CD4-positive, alpha-beta T cell treated with Interleukin-15 for 1 hour (primary cell): ENCODE measurements at places on chromosomes 16 and 17.

GRCh38 chr17:8463099-8463498 is 27.4 kb downstream of the NDEL1 start:
- DNase-seq: no peak

- no peak for DNase-seq
Observed at GRCh38 chr17:43717913-43718312, 40.7 kb downstream of the SOST start.

DNA sequence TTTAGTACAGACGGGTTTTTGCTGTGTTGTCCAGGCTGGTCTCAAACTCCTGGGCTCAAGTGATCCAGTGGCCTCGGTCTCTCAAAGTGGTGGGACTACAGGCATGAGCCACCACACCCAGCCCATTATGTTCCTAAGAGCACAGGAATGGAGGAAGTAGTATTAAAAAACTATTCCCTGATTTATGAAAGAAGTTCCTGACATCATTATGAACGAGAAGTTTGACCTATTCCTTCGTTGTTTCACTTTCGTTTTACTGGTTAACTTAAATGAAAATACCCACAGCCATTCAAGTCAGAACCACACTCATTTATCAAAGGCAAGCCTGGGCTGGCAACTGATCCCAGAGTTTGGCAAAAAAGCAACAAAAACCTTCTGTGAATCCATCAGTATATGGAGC is 13.5 kb upstream of the CBX4 start:
- DNase-seq: no peak

DNA sequence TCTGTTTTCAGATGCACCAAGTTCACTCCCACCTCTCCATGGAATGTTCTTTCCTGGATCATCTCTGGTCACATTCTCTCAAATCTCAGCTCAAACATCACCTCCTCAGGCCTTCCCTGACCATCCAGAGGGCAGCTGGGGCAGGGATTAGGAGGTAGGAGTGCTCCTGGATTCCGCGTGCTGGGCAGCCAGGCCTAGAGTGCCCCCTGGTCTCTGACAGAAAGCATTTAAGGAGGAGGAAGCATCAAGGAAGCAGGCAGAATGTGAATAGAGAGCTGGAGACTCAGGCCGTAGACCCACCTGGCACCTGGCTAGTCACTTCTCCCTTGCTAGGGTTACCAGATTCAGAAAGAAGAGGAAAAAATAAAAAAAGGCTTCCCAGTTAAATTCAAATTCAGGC is 2.5 kb upstream of the CYB561 start:
- DNase-seq: no peak

GRCh38 chr17:71740866-71741265 is 380.0 kb upstream of the SOX9 start:
- no peak for DNase-seq

- no peak for DNase-seq
Observed at GRCh38 chr16:88985521-88985920, 8.5 kb upstream of the CBFA2T3 start.

DNA sequence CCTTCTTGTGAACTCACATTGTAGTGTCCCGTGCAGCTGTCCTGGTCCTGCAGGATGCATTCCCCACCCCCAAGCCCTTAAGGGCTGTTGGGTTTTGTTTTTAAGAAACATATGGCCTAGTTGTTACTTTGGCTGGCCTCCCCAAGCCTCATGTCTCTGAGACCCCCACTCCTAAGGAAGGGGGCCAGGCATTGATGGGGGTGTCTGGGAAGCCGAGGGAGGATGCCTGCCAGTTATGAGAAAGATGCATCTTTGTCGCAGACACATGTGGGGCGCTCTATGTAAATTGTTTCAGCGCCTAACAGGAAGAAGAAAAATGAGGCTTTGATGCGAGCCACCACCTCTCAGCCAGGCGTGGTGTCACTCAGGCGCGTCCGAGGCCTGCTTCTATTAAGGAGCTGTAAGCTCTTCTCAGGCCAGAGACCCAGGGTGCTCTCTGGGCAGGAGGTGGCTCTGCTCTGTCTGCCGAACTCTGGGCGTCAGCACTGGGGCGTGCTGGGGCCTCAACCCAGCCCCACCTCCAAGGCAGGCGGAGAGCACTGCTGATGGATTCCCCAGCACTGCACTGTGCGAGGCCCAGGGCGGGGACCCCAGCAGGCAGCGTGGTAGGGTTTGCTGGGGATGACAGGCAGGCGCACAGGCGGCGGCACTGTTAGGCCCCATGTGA is 70.6 kb downstream of the SREBF1 start:
- peak; percentile 40 for DNase-seq
